ENCODE measurements at places on chromosomes 3 and 15.

DNA sequence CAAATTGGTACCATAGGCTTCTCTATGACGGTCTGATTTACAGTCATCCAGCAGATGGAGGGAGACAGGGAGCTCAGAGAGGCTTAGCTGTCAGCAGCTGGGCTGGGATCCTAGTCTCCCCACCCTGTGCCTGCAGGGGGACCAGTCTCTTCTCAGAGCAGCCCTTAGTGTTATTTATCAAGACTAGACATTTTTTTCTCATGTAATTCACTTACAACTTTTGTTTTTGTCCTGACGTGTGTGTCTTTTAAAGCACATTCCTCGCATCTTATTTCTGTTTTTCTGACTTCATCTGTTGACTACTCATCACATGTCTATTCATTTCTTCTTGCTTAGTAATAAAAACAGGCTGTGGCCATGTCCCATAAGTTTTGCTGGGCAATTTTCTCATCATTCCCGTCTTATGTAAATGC lies 116.1 kb downstream of the KLF13 start:
- no peak for DNase-seq

DNA sequence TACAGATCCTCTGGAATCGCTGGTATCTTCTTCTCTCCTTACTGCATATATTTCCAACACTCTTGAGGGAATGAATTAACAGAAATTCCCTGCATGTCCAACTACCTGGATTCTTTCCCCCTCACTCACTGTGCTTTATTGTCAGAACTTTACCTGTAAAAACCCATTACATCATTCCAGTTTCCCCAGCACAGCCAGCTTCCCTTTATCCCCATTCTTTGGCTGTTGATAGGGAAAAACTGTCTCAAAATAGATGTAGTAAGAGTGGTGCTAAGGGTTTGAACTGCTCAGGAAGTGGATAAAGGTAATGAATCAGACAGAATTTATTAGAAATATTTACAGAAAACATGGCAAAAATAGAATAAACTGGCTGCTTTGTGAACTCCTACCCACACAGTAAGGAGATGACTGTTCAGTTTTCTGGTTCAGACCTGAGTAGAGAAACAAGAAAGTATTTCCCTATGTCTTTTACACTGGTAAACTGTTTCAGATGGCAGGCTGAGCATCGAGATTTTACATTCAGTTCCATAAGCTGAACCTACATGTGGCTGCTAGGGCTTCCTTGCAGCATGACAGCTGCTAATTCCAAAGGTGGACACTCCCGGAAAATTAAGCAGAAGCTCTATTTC lies 188.4 kb downstream of the CPNE4 start:
- no peak for DNase-seq

GRCh38 chr15:70264014-70264582 lies 166.4 kb upstream of the TLE3 start:
- no peak for DNase-seq

DNA sequence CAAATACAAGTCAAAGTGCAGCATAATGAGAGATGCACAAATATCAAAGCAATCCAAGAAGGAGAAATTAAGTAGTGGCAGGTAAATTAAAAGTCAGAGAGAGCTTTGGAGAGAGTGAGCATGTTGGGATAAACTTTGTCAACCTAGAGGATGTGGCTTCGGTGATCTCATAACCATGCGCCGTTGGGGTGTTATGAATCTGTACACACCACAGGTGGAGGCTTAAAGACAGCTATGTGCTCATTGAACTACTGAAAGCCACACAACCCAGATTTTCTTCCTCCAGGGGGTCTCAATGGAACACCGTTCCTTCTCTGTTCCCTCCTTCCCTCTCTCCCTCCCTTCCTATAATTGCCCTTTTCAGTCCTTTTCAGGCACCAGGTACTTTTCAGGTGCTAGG lies 52.0 kb downstream of the SUCNR1 start:
- no peak for DNase-seq

DNA sequence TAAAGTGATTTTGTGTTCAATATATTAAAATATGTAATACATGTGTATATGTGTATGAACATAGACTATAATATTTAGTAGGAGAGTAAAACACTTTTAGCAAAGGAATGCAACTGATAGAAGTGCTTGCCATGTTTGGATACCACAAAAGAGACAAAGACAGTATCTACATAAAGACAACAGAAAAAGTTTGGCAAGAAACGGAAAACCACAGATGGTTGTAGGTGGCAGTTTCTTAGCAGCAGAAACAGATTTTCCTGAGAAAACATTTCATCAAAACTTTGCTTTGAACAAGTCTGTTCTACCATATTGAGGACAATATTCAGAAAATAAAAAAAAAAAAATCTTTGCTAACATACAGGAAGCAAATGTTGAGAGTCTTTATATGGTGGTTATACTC lies 1560.4 kb upstream of the GBE1 start:
- DNase-seq, result no peak

- no peak for DNase-seq
These were observed 770.1 kb downstream of the AGBL1 start for GRCh38 chr15:86849558-86850285.

GRCh38 chr3:147872568-147872967 lies 463.4 kb downstream of the ZIC1 start:
- DNase-seq, result no peak

DNA sequence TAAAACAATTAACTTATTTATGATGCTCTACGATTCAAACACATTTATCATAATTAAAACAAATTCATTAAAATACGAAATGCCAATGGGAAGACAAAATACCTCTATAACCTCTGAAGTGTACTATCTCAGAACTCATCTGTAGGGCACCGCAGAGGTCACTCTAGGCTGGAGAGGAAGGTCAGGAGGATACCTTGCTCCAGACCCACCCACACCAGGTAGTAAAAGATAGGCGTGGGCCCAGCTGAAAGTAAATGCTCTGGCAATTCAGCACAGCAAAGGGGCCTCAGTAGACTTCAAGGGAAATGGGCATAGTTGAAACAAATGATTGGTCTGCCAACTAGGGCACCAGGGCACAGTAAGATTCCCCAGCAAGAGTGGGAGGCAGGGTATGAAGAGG lies 26.0 kb upstream of the SPPL2A start:
- DNase-seq, result no peak
